CD14-positive monocyte (primary cell): ENCODE measurements at places on chromosomes 2 and 18. TPM values are rescaled to one million over a fixed set of nuclear protein-coding genes. Genes with fewer than 3 reads are reported as not detected.
A peak's percentile ranks its signal among the peaks of the same experiment; 100 is the strongest.

ORC2 gene
- polyA plus RNA-seq: 3.1 TPM

THUMPD2 gene
- polyA plus RNA-seq: 2.8 TPM

HOXD9 gene
- not detected in 2 replicates for polyA plus RNA-seq

GAL3ST2 gene
- polyA plus RNA-seq: not detected

DNA sequence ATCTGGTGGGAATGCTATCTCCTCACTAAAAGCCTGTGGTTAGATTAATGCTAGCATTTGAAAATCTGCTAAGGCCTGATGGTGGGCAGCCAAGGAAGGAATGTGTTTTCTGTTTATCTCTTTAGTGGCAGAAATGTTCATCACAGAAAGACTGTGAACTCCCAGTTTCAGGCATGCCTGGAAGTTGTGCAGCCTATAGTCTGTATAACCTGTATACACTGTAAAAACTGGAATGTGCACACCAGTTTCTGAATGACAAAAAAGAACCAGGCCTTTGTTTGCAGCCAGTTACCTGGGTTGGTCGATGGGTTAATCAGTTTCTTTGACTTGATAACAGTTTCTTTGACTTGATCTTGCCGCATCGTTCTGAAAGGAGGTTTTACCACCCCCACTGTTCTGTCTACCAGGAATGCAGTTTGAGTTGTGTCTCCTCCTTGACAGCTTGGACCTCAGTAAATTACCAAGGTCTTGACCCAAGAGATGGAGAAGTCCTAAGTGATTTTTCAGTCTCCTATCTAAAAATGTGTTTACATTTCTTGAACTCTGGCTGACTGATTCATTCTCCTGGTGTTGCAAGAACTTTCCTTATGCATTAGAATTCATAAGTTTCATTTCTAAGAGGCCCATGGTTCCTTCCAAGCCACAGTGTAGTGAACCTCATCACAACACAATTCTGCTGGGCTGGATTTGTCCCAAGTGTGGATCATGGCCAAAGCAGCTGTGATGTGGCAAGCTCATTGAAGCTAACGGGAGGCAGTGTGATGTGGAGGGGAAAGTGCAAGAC is 62.2 kb downstream of the KIAA2012 start:
- H3K27me3 ChIP-seq: no peaks in the 10 kb centered on the region
- H3K4me3 ChIP-seq: no peak overlapping the region
- no peak overlapping the region for H3K27ac ChIP-seq
- no peak for DNase-seq
- H3K4me1 ChIP-seq: no peaks in the 10 kb centered on the region

GRCh38 chr2:172461591-172462372 is 34.4 kb downstream of the ITGA6 start:
- DNase-seq: peak; percentile 46
- H3K27ac ChIP-seq: no peak overlapping the region
- H3K4me1 ChIP-seq: peaks cover 35% of the 10 kb centered on the region

- DNase-seq: no peak
- no peak overlapping the region for H3K4me3 ChIP-seq
- H3K27me3 ChIP-seq: peaks cover 5% of the 10 kb centered on the region
Observed at GRCh38 chr18:79509536-79509930, 113.8 kb downstream of the NFATC1 start.

DNA sequence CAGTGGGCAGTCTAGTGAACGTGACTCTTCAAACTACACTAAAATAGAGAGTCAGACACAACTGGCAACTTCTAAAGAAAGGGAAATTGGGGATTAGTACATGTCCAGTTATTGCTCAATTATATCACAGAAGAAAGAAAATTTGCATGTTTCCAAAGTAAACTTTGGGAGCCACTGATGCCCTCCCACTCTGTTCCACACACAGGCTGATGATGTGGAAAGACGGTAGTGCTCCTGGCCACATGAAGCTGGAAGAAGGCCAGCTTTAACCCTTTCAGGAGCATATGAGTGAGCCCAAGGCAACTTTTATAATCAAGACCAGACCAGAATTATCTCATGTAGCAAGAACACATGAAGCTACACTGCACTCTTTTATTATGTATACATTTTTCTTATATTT is 141.0 kb downstream of the NR4A2 start:
- no peaks in the 10 kb centered on the region for H3K27me3 ChIP-seq
- H3K27ac ChIP-seq: no peak overlapping the region
- H3K36me3 ChIP-seq: no peaks in the 10 kb centered on the region
- no peak overlapping the region for H3K4me3 ChIP-seq
- H3K4me1 ChIP-seq: no peaks in the 10 kb centered on the region

DNA sequence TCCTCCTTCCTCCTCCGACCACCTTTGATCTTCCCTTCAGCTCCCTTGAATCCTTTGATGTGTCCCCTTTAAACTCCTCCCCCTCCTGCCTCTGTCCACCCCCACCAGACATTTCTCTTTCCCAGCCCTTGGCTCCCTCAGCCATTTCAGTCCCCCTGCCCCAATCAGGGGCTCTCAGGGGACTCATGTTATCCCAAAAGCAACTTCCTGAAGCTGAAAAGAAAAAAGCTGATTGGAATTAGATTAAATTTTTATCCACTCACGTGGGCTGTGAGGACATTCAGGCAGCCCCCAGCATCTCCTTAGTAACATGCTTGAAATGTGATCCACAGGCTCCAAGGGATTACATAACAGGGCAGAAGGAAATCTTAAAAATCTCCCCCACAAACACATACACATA is 81.3 kb downstream of the NEURL3 start:
- H3K4me3 ChIP-seq: no peak overlapping the region
- no peak for DNase-seq
- no peak overlapping the region for H3K27ac ChIP-seq

DNA sequence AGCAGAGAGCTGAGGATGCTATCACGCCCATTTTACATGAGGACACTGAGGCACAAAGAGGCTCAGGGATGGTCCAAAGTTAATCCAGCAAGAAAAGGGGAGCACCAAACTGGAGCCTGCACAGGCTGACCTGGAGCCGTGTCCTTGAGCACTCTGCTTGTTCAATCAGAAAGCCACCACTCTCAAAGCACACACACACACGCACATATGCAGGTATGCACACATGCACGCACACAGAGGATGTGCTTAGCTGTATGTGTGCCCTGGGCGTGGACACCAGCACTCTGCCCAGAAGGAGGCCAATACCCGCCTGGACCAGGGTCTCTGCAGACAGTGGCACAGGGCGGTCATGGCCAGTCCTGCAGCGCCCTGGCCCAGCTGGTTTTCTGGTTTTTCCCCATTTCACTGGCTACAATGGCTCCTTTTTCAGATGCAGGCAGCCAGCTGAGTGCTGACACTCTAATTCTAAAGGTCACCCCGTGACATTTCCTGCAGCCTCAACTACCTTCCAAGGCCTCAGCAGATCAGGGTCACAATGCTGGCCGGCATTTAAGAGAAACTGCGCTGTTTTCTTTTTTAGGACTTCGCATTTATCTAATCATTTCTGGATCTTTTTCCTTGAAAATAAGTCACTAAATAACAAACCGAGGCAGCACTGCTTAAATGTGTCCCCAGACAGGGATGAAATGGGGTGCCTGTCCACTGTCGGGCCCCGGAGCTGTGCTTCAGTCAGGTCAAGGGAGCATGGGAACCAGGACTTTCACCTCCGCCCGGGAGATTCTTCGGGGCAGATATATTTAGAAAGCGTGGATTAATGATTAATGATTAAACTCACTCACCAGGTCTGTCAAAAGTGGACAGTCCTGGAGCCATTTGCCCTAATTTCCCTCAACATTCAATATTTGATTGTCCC is 104.5 kb downstream of the HDAC4 start:
- no peak for DNase-seq
- H3K27ac ChIP-seq: no peak overlapping the region
- H3K36me3 ChIP-seq: no peaks in the 10 kb centered on the region
- no peak overlapping the region for H3K4me3 ChIP-seq

DNA sequence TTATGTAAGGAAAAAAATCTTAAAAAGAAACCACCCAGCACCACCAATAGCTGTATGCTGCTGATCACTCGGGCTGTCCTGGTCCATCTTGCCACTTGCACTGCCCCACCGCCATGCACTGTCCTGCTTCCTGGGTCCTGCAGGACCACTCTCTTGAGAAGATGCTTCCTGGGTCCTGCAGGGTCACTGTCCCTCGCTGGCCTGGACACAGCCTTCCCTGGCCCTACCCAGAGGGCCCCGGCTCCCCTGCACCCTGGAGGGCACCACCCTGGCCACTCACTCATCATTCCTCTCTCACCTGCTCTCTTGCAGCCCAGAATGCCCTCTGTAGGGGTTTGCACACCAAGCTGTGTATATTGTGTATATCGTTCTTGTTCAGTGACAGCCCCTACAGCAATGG is 2.4 kb upstream of the OTOS start:
- H3K27ac ChIP-seq: no peak overlapping the region
- H3K27me3 ChIP-seq: no peaks in the 10 kb centered on the region
- no peak overlapping the region for H3K4me3 ChIP-seq
- no peaks in the 10 kb centered on the region for H3K4me1 ChIP-seq

GRCh38 chr2:54396107-54396506 is 60.0 kb upstream of the SPTBN1 start:
- DNase-seq: no peak
- peaks cover 6% of the 10 kb centered on the region for H3K27me3 ChIP-seq
- H3K4me3 ChIP-seq: no peak overlapping the region
- no peaks in the 10 kb centered on the region for H3K36me3 ChIP-seq
- H3K27ac ChIP-seq: no peak overlapping the region
- no peaks in the 10 kb centered on the region for H3K4me1 ChIP-seq

- no peak overlapping the region for H3K27ac ChIP-seq
- H3K27me3 ChIP-seq: no peaks in the 10 kb centered on the region
- no peak for DNase-seq
- no peak overlapping the region for H3K4me3 ChIP-seq
- H3K4me1 ChIP-seq: no peaks in the 10 kb centered on the region
Observed at GRCh38 chr2:224257156-224257555, 144.8 kb downstream of the FAM124B start.

- no peaks in the 10 kb centered on the region for H3K4me1 ChIP-seq
- H3K36me3 ChIP-seq: no peaks in the 10 kb centered on the region
- DNase-seq: no peak
- peaks cover under 1% of the 10 kb centered on the region for H3K27me3 ChIP-seq
Observed at GRCh38 chr2:26757873-26758789, 6.0 kb upstream of the SLC35F6 start.
